ENCODE measurements at places on chromosomes 16 and 17.

GRCh38 chr17:74424657-74425056, 7.2 kb upstream of the GPRC5C start:
- no peak for DNase-seq

DNA sequence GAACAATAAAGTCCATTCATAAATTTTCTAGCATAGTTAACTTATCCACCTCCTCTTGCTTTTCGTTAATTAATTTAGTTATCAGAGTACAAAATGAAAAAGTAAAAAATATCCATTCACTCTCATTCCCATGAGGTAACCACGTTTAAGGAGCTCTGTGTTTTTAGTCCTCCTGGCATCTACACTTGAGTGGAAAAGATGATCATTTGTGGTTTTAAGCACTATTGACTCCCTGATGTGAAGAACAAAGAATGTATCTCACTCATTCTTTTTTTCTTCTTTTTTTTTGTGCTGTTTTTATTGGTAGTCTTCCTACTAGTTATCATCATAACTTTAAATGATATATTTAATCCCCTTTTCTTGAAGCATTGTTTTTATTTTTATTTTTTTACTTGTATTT, 26.1 kb downstream of the QPRT start:
- DNase-seq, result no peak

- no peak for DNase-seq
These were observed 52.3 kb downstream of the PRMT7 start for GRCh38 chr16:68362947-68363657.

DNA sequence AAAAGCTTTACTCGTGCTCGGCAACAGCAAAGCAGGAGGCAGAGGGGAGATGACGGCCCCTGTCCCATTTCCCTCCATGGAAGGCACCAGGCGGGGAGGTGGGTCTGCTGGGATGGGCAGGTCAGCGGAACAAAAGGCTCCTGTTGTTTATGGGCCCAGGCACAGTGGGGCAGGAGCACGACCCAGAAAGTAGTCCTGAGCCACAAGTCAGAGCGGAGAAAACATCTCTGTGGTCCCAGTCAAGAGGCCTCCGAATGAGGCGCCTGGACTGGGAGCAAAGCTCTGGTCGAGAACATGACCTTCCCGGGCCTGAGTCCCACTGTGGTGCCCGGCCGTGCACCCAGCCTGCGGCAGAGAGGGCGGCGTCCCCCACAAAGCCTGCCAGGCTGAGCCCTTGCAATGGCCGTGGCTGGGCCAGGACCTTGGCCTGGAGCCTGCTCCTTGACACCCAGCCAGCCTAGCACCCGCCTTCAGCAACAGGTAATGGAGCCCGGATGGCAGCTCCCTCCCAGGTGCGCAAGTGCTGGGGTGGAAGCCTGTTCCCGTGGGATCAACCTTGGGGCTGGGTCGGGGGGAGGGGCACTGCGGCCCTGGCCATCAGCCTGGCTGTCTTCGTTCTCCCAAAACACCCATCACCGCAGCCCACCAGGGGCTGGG, 3.6 kb downstream of the RFNG start:
- DNase-seq, result no peak

GRCh38 chr17:47427985-47428384, 102.9 kb upstream of the NPEPPS start:
- DNase-seq, result no peak

DNA sequence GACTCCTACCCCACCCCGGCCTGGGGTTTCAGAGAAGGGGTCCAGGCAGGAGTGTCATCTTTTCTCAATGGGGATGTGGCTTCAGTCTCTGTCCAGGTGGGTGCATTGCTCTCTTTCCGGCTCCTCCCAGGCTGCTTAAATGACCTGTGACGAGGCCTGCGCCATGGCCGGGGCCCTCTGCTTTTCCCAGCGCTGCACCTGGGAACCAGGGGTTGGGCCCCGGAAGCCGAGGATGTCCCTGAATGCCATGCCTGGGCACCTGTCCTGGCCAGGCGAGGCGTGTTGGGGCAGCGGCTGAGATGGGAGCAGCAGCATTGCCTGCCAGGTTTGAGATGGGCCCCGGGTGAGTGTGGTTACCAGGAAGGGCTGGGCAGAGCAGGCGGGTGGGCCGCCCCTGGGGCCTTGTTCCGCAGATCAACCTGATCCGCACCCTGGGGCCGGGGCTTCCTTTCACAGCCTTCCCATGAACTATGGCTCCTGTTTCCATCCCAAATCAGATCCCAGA, 147.4 kb downstream of the SEC14L1 start:
- no peak for DNase-seq
